SK-MEL-5 (cell line): ENCODE measurements at places on chromosomes 3 and 15.

DNA sequence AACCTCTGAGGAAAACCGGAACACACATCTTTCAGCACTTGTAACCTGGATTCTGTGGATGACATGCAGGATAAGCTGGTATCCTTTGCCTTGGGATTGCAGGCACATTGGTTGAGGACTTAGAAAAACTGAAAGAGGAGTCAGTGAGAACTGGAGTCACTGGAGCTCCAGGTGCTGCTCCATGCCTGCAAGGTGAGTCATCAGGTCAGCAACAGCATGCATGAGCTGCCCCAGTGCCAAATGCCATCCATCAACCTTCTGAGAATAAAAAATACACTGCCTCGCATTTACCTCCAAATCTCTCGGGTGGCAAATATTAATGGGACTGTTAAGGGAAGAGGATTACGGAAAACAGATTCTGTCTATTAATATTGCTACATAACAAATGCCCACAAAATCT, 729.1 kb downstream of the NTRK3 start:
- DNase-seq, result no peak

DNA sequence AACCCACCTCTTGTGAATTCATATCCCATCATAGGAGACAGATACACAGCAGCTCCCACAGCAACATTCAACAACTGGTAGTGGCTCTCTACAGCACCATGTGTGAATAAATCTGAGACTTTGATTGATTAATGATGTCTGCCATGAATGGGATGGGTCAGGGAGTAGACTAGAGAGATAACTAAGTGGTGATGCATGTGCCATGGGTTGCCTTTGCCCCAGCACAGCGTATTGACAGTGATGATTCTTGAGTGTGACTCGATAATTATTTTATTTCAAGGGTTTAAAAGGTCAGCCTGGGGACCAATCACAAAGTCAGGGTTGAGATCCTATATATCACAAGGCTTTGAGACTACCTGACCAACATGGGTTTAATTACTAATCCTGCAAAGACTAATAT, 295.9 kb downstream of the PTPRG start:
- DNase-seq, result no peak

- DNase-seq, result no peak
Measured at GRCh38 chr15:54387799-54388198, 409.6 kb downstream of the UNC13C start.

DNA sequence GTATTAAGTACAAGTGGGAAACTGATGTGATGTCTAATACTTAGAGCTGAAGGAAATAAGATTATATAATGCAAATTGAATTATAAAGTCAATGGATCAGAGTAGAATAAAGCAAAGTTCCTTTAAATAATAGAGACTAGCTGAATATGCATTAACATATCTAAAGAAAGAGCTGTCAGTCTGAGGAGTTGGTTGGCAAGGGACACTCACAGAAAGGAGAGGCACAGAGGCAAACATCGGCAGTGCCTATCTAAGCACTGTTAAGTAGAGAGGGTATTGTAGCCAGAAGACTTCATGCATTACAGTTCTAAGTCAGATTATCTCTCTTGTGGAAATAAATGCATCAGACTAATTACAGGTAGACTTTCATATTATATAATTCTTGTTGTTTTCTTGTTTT, 16.6 kb downstream of the NRG4 start:
- DNase-seq, result no peak

- peak; percentile 48 for DNase-seq
Measured at GRCh38 chr15:78565951-78566774, 843 bp downstream of the CHRNA5 start.

DNA sequence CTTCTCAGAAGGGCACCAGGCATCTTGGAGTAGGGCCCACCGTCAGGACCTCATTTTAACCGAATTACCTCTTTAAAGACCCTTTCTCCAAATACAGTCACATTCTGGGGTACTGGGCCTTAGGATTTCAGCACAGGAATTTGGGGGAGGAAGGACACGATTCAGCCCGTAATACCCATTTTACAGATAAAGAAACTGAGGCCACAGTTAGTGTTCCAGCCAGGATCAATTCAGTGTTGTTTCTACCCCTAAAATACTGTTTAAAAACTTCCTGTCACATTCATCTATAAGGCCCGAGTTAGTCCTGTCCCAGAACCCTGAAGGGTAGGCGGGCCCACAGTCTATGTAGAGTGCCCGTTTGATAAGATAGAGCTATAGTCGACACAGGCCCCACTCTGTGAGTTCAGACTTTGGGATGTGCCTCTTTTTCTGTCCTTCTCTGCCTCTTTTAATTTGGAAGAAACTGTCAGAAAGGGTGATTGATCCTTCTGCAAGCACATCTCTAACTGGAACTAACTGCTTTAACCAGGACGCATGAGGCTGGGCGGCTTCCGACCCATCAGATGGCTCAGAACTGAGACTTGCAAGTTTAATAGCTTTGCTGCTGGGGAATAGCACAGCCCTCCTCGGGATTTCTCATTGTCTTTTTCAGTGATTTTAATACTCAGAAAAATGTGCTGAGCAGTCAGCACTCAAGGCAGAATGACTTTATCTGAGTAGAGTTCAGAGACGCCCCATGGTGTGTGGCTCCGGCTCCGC, 19.5 kb downstream of the BFSP2 start:
- DNase-seq, result no peak

GRCh38 chr3:86382556-86382955, 608.4 kb downstream of the VGLL3 start:
- no peak for DNase-seq

- DNase-seq, result no peak
Measured at GRCh38 chr15:70297465-70298058, 199.8 kb upstream of the TLE3 start.

GRCh38 chr3:67349551-67350174, 304.7 kb downstream of the SUCLG2 start:
- DNase-seq, result no peak

DNA sequence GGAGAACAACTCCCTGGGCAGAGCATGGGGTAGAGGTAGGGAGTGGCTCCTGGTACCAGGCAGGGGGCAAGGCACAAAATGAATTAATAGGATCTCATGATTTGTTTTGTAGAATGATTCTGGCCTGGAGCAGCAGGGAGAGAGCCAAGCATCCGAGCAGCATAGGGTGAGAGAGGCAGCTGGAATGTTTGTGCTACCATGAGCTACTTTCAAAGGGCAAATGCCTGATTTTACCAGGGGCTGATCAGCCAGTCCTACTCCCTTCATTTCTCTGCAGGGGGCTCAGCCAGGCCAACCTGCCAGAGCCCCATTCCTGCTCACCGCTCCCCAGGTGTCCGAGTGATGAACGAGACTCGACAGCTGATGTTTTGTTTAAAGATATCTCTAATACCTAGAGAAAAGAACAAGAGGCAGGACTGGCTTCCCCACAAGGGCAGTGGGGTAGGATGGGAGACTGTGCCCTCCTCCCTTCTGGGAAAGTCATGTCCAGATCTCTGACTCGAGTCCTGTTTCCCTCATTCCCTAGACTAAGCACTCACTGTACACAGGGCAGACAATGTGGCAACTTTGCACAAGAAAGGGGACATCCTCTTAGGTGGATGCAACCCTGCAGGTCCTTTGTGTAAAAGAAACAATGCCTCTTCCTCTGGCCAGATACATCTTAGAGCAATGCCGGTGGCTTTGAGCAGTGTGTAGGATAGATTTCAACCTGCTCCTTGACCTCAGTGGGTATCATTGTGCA, 12.9 kb downstream of the DUOX2 start:
- no peak for DNase-seq

- DNase-seq, result peak; percentile 95
Measured at GRCh38 chr3:30770387-30770786, 124.1 kb downstream of the GADL1 start.
